Activated CD4-positive, CD25-positive, alpha-beta regulatory T cell treated with anti-CD3 and anti-CD28 coated beads, Interleukin-2, amount 50 U/mL, for 16 hours (primary cell): ENCODE measurements at places on chromosomes 3 and 15.

GRCh38 chr3:4228295-4228694 is 74.9 kb upstream of the SETMAR start:
- DNase-seq = no peak

DNA sequence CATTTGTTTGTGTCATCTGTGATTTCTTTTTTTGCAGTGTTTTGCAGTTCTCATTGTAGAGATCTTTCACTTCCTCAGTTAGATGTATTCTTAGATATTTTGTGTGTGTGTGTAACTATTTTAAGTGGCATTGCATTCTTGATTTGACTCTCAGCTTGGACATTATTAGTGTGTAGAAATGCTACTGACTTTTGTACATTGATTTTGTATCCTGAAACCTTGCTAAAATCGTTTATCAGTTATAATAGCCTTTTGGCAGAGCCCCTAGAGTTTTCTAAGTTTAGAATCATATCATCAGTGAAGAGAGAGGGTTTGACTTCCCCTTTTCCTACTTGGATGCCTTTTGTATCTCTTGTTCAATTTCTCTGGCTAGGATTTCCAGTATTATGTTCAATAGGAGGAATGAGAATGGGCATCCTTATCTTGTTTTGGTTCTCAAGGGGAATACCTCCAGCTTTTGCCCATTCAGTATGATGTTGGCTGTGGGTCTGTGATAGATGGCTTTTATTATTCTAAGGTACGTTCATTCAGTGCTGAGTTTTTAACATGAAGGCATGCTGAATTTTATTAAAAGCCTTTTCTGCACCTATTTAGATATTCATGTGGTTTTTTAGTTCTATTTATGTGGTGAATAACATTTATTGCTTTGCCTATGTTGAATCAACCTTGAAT is 211.7 kb downstream of the MBNL1 start:
- no peak for DNase-seq

DNA sequence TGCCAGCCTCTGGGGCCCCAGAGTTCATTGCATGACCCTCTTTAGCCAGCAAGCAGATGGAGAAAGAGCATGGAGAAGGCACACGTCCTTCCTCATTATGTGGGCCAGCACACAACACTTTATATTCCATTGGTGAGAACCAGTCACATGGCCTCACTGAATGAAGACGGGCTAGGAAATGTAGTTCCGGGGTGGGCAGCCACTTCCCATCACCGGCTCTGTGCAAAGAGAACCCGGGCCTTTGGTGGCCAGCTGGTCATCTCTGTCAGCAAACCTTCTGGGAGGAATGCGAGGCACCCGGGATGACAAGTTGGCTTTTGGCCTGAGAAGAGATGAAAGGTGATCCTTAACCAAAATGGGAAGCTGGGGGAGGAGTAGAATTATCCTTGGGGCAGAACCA is 90.2 kb upstream of the VGLL4 start:
- DNase-seq = no peak

- DNase-seq = no peak
Observed at GRCh38 chr3:12808587-12808986, 12.1 kb downstream of the CAND2 start.

- DNase-seq = no peak
Observed at GRCh38 chr3:126180477-126181397, at the start of gene ALDH1L1. Gene ALDH1L1, minus strand, starts transcription at chr3:126180586. Its CDS starts 19,607 bp downstream, at chr3:126160979.

DNA sequence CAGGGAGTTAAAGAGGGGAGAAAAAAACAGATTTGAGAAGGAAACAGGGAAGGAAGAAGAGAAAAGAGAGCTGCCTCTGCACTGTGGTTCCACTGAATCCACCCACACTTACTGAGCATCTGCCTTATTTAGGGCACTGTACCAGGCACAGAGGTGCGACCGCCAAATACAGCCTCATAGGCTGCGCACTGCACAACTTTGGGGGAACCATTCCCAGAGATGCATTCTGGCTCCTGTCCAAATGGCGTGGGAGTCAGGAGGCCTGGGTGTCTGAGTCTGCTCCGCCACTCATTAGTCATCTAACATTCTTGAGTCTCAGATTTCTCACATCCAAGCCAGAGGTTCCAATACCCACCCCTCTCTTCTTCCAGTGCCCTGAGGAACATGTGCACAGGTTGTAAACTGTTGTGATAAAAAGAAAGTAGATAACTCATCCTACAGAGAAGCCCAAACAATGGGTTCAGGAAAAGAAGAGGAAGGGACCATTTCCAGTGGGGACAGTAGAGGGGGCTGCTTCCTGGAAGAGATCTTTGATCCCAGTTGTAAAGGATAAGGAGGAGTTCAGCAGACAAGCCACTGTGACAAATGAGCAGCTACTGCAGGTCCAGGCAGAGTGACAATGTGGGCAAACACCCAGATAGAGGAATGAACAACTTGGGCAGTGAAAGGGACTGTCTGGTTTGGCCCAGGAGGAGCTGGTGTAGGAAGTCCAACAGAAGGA is 254.6 kb downstream of the UACA start:
- DNase-seq = no peak

DNA sequence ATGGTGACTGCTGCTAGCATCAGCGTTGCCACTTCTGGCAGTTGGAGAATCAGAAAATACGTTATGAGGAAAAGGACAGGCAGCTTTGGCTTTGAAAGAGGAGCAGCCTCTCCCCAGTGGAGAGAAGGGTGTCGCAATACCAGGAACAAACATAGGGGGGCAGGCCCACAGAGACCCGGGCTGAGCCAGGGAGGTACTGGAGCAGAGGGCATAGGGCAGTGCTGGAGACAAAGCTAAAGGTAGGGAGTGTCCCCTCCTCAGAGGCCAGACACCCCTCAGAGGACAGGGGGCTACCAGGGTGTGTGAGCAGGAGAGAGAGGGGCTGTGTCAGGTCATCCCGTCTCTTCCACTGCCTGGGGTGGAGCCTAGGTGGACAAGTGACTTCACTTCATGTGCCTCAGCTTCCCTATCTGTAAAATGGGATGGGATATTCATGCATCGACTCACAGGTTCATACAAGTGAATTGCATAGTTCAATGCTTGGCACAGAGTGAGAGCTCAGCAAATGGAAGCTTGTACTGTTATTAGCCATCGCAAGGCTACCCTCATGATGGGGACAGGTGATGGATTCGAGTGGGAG is 49.7 kb upstream of the LIMD1 start:
- no peak for DNase-seq

DNA sequence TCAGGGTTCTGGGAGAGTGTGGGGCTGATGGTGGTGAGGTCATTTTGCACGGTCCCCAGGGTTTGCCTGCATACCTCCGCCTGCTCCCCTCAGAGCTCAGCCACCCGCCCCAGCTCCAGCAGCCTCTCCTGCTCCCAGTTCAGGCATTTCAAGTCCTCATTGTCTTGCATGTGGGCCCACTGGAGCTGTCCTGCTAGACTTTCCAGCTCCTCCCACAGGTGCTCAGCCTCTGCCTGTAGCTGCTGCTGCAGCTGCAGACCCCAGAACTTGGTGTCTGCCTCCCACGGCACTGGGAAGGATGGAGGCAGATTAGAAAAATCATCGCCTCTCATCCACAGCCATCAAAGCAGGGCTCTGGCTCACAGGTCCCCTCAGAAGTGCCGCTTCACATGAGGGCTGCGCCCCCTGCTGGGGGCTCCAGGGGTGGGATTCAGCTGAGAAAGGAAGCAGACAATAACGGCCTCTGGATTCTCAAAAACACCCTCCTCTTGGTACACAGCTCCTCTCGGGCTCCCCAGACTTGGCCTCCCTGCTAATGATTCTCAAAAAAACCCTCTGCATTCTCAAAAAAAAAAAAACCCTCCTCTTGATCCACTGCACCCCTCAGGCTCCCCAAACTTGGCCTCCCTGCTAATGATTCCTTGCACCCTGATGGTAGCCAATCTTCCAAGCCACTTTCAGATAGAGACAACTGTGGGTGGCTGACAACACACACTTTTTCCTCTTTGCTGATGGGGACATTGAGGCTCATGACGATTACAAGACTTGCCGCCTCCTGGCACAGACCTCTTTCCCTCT is 89.3 kb upstream of the C2CD4B start:
- DNase-seq = peak; percentile 28

- DNase-seq = no peak
Observed at GRCh38 chr15:83813682-83814081, 159.8 kb downstream of the ADAMTSL3 start.

- DNase-seq = no peak
Observed at GRCh38 chr15:64249883-64250575, 87.2 kb upstream of the PPIB start.

GRCh38 chr15:81073801-81074200 is 60.3 kb upstream of the CFAP161 start:
- DNase-seq = no peak

DNA sequence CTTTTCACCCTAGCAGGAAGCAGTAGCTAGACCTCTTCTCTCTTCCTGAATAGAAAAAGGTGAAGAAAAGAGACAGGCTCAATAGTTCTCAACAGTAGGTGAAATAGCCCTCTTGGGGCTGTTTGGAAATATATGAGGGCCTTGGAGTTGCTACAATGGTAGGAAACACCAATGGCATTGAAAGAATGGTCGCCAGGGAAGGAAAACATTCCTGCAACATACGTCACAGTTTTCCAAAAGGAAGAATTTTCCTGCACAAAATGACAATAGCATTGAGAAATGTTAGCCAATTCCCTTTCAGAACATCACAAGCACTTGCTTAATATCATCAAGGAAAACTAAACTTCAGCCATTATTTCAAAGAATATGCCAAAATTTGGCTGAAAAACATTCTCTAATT is 484.5 kb downstream of the IGSF11 start:
- no peak for DNase-seq

GRCh38 chr15:85326291-85326690 is 54.1 kb upstream of the AKAP13 start:
- DNase-seq = no peak

DNA sequence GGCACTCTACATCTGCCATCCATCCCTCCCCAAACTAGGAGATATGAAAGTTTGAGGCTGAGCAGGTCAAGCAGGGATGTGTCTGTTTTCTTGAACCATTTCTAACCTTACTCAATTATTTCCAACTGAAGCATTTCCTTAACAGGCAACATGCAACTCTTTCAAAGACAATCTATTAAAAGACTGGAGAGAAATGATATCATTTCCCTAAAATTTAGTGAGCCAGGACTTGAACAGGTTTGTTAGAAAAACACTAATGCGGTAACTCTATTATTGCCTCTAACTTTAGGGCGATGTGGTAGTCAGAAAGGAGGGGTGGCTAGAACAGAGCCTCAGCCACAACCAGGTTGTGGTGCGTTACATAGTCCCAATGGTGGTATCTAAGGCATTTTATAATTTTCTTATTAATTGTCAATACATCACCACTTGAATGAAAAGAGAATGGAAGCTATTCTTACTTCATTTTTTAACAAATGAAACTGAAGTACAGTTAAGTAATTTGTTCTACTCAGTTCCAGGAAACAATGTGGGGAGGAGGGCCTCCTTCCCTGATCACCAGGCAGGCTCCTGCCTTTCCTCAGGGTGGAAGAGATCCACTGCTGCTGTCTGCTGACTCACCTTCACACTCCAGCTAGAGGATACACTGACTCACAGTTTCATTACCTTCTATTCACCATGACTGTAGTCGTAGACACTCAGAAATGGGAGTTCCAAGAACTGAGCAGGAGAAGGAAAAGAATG is 22.8 kb downstream of the MYO1E start:
- no peak for DNase-seq

DNA sequence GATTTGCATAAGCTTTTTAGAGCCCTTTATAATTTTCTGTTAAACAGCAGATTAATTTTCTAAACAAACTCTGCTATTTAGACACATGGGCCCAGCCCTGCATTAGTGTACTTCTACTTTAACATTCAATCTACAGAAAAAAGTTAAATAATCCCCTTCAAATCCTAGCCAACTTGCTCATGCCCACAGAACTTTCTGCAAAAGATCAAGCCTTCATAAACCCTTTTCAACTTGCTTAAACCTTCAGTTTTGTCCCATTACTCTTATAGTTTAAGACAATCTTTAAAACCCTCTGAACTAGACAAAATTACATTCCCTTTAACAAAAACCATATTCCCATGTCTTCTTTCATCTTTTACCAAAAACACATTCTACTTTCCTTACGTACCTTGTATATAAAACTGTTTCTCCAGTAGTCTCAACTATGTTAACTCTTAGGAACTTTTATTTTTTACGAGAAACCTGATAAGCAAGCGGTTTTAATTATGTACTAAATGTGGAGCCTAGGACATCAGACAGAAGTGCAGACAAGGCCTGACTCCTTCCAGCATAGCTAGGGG is 25.2 kb upstream of the ADGRG7 start:
- no peak for DNase-seq

- DNase-seq = no peak
Observed at GRCh38 chr15:60584355-60584998, 105.5 kb upstream of the ICE2 start.

DNA sequence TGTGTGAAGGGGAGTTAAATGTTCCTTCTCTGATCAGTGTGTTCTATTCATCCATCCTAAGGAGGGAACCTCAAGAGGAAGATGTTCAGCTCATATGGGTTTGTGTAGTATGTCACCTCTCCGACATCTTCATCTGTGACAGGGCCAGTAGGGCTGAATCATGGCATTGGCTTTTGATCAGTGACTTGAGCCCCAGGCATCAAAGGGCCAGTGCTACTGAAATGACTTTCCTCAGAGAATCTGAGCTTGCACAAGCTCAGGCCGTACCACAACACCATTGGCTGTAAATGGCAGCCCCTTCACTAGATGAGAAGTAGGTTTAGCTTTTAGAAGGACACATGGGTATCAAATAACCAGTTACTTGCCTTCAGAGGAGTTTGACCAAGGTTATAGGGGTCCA is 183.2 kb upstream of the NR2E3 start:
- DNase-seq = no peak

- DNase-seq = no peak
Observed at GRCh38 chr3:38574411-38575278, 74.8 kb downstream of the SCN5A start.

GRCh38 chr3:61924090-61924735 is 362.8 kb downstream of the PTPRG start:
- DNase-seq = no peak

- DNase-seq = no peak
Observed at GRCh38 chr3:49333091-49333490, 6.8 kb downstream of the USP4 start.

DNA sequence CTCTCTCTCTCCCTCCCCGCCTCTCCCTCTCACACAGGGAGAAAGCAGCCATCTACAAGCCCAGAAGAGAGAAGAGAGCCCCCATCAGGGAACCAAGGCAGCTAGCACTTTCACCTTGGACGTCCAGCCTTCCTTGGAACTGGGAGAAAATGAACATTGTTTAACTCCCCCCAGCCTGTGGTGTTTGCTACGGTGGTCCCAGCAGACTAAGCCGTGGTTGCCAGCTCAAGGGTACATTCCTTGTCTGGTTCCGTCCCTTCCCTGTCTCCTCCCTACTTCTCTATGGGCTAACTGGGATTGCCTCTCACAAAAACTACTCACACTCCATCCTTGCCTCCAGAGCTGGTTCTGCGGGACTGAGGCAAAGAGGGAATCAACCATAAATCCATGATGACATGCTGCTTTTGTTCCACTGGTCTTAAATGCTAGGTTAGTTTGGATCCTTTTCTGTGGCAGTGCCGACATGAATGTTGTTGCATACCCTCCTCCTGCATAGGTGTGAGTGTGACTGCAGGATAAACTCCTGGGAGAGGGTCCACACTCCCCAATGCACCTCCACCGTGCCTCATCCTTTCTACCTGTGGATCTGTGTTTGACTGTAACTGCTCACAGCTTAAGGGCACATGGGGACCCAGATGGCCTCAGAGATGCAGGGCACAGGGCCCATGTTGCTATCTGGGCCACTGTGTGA is 12.0 kb downstream of the C3orf22 start:
- no peak for DNase-seq
